ENCODE measurements at places on chromosomes 11 and 22.

GRCh38 chr11:1650918-1651262 lies 21.3 kb downstream of the KRTAP5-5 start:
- no peak for DNase-seq

DNA sequence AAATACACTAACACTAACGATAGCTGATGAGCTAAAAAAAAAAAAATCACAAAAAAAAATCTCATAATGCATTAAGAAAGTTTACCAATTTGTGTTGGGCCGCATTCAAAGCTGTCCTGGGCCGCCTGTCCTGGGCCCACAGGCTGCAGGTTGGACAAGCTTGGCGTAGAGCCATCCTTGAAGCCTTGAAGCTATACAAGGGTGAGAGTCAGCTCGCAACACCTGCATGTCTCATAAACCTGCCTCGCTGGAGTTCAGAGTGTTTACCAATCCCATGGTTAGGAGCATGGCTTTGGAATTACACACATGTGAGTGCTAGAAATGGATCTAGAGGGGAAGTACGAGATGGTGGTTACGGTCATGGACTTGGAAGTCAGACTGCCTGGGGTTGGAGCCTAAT lies 453.7 kb downstream of the INSC start:
- no peak for DNase-seq

DNA sequence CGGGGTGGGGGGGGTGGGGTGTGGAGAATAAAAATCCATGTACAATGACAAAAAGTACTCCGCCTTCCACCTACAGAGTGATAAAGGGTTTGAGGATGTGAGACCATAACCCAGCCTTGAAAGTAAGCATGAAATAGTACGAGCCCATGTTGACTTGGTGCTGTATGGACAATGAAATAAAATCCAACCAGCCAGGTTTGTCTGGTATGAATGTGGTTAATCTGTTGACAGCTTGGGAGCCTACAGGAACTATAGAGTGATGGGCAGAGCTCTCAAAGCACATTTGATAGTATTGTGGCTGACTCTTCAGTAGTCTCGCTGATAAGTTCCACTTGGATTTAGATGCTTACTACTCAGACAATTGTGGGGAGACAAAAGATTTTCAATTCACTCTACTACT lies 48.8 kb upstream of the CD44 start:
- no peak for DNase-seq

- DNase-seq = no peak
These were observed 259.7 kb downstream of the MN1 start for GRCh38 chr22:27541836-27542235.

- no peak for DNase-seq
These were observed 27.7 kb downstream of the PRCP start for GRCh38 chr11:82872377-82873150.

DNA sequence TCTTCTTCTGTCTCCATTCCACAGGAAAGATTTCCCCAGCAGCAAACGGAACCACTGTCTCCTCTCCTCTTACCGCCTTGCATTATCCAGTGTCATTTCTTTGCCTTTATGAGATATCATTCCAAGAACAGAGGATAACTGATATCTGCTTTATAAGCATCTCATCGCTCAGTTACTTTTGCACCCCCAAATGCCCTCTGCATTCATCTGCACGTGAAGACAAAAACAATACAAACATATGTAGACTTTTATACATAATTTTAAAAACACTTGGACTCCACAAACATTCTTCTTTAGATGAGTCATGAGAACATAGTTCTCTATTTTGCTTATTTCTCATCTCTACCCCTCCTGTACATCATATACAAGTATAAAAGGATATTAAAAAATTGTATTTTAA lies 512 bp upstream of the OR51T1 start:
- no peak for DNase-seq

DNA sequence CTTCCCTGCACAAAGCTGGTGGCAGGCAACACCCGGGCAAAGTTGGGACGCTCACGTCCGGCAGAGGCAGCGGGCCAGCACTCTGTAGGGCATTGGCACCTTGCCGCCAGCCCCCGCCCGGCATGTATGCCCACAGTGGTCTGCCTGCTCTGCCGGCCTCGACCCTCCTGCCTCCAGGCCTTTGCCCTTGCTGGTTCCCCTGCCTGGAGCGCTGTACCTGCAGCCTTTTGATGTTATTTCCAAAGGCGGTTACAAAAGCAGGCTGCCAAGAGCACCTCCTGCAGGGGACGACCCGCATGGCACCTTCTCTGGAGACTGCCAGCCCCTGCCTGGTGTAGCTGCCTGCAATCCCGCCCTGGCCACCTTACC lies 56.5 kb upstream of the SHISAL1 start:
- no peak for DNase-seq

- DNase-seq = no peak
These were observed 26.5 kb downstream of the SCGB1A1 start for GRCh38 chr11:62445314-62445740.

- DNase-seq = no peak
These were observed 49.0 kb downstream of the DNHD1 start for GRCh38 chr11:6545917-6546605.

- DNase-seq = no peak
These were observed 23.8 kb downstream of the LMO2 start for GRCh38 chr11:33867996-33868646.

GRCh38 chr11:14327116-14327515 lies 31.9 kb downstream of the RRAS2 start:
- DNase-seq = no peak

GRCh38 chr22:46430961-46431838 lies 95.7 kb downstream of the TRMU start:
- DNase-seq = no peak

DNA sequence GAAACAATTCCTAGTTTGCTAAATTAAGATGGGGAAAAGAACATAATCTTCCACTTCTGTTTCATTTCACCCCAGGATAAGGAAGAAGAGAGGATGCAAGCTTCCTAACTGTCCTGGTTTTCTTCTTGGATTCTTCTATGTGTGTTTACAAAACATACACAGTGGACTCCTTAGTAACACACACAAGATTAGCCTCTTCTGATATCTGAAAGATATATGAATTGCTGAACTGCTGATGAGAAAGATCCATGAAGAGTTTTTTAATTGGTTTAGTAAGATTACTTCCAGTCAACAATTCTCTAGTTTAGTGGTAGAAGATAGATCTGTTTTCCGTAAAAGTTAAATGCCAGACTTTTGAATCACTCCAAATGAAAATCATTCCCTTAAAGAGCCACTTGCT lies 86.8 kb downstream of the WT1 start:
- no peak for DNase-seq

DNA sequence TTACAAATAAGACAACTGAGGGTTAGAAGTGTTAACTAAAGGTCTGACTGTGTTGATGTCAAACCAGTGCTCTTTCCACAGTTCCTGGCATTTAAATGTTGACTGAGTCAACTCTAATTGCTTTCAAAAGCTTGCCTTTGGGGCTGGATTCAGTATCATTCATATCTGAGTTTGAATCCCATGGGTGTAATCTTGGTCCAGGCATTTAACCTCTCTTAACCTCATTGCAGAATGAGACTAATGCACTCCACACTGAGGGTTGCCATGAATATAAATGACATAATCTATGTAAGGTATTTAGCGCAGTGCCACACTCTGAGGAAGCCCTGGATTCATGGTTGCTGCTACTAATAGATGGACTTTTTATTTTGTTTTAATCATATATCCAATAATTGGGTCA lies 274.3 kb downstream of the DDX10 start:
- DNase-seq = no peak

GRCh38 chr11:77024745-77025144 lies 9.5 kb upstream of the B3GNT6 start:
- DNase-seq = no peak

- no peak for DNase-seq
These were observed 12.6 kb downstream of the MPST start for GRCh38 chr22:37032134-37032534.

DNA sequence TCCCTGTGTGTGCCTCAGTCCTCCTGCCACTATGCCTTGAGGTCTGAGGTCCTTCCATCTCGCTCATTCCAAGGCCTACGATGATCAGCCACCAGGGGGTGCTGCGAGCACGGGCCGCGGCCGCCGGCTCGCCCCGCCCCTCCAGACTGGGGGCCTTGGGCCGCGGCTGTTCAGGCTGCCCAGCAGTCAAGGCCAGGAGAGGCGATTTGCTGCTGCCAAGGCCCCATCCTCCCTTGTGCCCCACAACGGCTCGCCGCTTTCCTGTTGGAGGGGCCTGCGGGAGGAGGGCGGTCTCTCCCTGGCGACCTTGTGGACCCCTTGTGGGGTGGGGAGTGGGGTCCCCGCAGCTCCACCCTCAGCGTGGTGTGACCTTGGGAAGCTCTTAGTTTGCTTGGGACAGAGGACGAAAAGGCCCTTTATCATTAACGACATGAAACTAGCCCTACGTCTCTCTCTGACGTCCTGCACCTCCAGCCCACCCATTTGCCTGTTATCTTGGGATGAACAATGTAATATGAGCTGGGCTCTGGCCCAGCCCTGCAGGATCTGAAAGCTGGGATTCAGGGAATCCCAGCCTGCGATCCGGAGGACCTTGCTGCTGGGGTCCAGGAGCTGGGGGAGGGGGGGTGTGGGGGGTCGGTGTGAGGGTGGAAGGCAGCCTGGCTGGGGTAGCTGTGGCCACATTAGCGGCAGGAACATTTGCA lies 5.3 kb upstream of the GALR3 start:
- peak; percentile 76 for DNase-seq

GRCh38 chr22:48712558-48713271 lies 1115.0 kb downstream of the BRD1 start:
- no peak for DNase-seq

DNA sequence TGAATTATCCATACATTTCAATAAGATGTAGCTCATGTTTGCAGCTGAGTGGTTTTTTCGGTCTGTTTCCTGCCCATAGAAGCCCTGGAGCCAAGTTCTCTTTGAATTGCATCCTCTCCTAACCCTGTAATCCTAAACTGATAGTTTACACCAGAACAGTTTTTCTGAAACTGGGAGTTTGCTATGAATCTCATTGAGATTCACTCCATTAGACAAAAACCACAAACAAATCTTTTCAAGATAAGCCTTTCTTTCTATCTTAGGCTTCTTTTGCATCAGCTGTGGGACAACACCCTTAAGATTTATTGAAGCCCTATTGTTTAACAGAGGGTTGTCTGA lies 324.8 kb downstream of the DYNC2H1 start:
- no peak for DNase-seq

DNA sequence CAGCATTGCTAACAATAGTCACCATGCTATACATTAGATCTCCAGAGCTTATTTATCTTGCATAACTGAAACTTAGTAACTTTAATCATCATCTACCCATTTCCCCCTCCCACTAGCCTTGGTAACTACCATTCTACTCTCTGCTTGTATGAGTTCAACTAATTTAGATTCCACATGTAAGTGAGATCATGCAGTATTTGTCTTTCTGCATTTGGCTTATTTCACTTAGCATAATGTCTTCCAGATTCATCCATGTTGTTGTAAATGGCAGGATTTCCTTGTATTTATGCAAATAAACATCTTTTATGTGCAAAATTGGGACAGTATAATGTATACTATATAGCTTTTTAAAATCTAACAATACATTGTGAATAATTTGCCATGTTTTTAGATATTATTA lies 66.0 kb upstream of the ZBED5 start:
- DNase-seq = no peak

DNA sequence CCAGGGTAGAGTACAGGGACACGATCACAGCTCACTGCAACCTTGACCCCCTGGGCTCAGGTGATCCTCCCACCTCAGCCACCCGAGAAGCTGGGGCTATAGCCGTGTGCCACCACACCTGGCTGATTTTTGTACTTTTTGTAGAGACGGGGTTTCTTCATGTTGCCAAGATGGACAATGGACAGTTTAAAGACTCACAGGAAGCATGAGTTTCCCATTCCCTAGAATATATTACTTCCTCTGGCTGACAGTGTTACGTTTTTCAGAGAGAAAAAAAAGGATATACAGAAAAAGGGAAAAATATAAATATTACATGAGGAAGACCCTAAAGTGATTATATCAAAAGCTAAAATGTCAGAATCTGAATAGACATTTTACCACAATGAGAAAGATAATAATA lies 72.3 kb downstream of the RSF1 start:
- DNase-seq = no peak

DNA sequence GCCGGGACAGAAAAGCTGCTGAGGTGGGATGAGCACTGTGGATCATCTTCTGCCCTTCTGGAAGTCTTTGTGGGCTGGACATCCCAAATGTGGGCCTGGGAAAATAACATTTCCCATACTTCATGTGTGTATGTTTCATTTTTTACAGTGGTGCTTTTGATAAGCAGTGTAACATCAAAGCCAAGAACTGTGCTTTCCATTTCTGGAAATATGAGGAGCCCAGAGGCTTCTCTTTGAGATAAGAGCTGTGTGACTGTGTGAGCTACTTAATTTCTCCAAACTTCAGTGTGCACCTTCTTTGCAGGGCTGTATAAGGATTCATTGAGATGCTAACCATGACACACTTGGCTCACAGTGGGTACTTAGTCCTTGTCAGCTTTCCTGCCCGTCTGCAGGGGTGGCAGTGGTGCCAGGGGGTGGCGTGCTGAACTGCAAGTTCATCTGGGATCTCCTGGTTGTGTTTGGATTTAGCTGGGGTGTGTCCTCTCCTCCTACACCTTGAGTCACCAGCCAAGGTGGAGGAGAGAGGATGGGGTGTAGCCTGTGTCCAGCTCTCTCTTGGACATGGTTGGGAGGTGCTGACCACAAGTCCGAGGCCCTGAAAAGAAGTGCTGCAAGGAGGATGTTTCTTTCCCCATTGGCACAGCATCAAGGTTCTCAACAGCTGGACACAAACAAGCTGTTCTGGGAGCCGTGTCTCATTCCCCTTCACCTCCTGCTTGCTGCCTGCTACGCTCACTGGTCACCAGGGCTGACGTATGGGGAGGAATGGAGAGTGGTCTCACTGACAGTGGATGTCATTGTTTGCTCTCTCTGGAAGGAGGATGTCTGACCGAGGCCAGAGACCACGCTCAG lies 139.4 kb downstream of the TEAD1 start:
- DNase-seq = no peak

DNA sequence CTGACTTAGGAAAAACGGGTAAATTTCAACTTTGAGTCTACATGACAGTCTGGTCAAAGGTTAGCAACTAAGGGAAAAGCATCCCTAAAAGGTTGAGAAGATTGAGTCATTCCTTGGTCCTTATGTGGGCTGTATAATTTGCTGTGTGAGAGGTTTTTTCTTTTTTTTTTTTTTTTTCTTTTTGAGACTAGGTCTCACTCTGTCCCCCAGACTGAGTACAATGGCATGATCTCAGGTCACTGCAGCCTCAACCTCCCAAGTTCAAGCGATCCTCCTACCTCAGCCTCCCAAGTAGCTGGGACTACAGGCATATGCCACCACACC lies 101.4 kb downstream of the MRTFA start:
- no peak for DNase-seq

All from hematopoietic multipotent progenitor cell treated with erythropoietin and hydrocortisone succinate and interleukin-3 and kit ligand, for 17 days (in vitro differentiated cells).